ENCODE measurements at places on chromosomes 5 and 9.

DNA sequence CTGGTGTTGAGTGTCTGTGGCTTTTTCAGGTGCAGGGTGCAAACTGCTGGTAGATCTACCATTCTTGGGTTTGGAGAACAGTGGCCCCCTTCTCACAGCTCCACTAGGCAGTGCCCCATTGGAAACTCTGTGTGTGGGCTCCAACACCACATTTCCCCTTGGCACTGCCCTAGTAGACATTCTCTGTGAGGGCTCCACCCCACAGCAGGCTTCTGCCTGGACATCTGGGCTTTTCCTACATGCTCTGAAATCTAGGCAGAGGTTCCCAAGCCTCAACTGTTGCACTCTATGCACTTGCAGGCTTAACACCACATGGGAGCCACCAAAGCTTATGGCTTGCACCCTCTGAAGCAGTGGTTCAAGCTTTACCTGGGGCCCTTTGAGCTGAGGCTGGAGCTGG, 80.9 kb downstream of the BARX1 start:
- DNase-seq = no peak

DNA sequence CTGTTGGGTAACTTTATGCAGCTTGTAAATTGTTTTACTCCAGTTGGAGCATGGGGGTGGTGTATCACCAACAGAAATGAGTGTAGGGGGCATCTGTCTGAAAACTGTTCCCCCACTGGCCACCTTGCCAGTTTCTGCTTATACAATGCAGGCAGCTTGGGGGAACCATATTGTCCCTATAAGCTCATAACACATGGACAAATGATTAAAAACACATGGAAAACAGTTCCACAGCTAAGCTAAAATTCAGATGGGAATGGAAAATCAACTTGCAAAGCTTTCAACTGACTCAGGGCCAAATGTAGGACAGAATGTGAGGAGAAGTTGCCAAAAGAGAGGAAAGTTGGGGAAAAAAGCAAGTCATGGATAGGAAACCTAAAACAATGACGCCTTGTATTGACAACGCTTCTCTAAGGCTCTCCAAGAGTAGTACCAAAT, 7.9 kb upstream of the CER1 start:
- DNase-seq = no peak

GRCh38 chr5:170538696-170539586, 35.1 kb downstream of the KCNIP1 start:
- no peak for DNase-seq

DNA sequence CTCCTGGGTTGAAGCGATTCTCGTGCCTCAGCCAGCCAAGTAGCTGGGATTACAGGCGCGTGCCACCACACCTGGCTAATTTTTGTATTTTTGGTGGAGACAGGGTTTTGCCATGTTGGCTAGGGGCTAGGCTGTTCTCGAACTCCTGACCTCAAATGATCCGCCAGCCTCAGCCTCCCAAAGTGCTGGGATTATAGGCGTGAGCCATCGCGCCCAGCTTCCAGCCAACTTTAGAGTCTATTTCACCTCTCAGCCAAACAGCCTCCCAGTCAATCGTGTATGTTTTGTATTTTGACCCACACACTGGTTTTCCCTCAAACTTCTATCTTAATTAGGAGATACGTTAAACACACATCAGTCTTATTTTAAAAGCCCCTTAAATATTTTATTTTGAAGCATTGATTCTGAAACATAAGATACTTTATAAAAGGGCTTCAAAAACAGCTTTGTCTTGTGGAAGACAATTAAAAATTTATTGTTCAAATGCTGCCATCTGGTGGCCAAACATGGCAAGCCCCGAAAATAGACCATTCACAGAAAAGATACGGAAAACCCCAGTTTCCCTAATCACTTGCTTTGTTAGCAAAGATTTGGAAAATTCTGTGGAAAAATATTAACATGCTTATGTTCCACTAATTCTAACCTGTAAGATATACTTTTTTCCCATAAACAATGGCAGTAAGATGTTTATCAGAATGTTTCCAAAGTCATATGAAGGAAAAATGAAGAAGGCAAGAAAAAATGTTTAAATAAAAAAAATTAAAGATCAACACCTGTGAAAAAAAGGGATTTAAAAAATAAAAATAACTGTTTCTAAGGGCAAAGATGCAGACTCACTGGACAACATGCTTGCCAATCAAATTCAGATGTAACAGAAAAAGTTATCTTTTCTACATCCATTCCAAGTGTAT, 33.1 kb downstream of the APTX start:
- no peak for DNase-seq

- DNase-seq = no peak
Observed at GRCh38 chr5:60945813-60946187, 795 bp downstream of the NDUFAF2 start.

- no peak for DNase-seq
Observed at GRCh38 chr9:224582-225520, 10.2 kb downstream of the DOCK8 start.

DNA sequence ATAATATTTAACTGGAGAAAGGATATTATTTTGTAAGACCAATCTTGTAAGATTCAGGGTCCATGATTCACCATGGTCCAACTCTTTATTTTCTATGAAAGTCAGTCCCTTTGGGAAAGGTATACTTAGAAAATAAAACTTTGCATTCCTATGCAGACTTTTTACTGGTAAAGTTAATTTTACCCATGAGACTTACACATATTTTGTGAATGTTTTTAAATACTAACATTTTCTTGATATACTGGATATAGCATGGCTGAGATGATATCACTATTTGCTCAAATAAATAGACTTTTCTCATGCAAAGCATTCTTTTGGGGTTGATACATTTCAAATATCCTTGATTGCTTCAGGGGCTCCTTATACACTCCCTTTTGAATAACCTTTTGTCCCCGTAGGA, 512.1 kb downstream of the MAN2A1 start:
- DNase-seq = no peak

DNA sequence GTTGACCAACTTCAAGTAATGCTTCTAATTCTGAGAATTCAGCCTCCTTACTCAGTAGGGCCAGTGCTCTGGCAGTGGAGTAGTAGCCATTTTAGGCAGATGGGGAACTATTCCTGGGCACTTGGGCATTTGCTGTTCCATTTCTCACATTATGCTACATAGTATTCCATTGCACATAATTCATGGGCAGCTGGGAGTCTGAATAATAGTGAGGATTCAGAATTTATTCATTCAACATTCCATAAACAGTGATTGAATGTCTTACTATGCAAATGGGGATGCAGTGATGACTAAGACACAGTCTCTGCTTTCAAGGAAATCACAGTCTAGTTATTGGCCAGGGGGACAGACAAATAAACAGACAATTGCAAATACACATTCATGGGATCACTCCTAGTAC, 301.0 kb upstream of the KCNN2 start:
- no peak for DNase-seq

GRCh38 chr5:72377910-72378638, 57.9 kb downstream of the PTCD2 start:
- DNase-seq = no peak

- no peak for DNase-seq
Observed at GRCh38 chr9:83937861-83938455, 16.7 kb upstream of the KIF27 start.

DNA sequence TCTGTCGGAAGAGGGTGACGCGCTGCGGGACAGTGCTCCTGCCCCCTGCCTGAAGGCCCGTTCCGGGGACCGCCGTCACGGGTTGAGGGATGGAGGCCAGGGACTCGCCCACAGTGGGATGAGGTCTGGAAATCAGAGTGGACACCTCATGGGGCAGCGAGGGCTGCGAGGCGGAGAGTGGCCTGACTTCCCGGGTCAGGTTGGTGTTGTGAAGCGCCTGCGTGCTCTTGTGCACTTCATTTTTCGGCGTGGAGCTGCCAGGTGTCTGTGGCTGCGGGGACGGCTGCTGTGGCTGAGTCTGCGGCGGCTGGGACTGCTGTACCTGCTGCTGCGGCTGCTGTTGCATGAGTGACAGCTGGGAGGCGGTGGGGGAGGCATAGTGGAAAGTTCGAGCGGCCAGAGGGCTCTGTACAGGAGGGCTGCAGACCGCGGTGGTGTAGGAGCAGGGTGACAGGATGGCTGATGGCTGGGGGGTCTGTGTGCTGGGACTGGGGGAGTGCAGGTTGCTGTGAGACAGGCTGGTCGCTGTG, 434.1 kb downstream of the HCN1 start:
- DNase-seq = no peak

DNA sequence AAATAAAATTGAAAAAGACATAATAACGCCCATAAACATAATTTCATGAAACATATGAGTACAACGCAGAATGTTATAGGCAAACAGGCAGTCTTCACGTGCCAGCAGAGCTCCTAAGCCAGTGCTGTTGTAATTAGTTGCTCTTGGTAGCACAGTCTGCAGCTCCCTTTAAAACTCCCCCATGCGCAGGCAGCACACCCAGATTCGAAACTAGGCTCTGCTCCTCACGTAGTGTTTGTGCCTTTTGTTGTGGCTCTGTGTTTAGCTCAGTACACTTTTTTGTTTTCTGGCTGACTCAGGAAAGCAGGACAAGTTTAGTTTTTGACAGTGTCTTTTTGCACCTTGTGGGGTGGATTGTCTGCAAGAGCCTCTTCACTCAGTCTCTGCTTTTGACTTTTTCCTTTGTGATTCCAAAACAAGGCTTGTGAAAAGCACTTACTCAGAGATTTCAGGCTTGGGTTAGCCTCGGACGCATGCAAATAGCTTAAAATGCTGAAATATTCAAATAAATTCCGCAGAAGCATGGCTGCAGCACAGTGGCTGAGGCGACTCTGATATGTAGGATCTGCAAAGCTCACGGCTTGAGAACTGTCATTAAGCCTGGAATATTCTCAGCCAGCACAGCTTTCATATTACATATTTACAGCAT, 113.6 kb downstream of the IRX1 start:
- no peak for DNase-seq
